ENCODE measurements at places on chromosomes 6 and 20.

- no peak for DNase-seq
Measured at GRCh38 chr6:15363523-15364400, 117.9 kb downstream of the JARID2 start.

GRCh38 chr6:134363323-134364039 is 45.6 kb upstream of the SGK1 start:
- DNase-seq, result no peak

DNA sequence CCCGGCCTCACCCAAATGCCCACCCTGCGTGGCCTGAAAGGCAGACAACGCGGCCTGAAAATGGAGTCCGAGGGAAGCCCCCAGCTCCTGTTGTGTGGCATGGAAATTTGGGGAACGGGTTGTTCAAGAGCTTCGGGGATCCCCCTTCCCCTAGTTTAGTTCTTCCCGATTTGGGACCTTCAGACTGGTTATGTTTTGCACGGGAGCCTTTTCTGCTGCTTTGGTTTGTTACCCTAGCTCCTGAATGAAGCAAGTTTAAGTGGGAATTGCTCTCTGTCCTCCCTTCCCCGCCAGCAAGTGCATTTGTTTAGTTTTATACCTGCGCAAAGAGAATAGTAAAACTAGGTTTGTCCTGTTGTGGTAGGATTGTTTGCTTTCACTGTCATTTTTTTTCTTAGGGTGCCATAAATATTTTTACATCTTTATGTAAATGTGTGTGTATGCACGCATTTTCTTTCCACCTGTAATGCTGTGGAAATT is 604 bp downstream of the SH3BGRL2 start:
- DNase-seq, result no peak

DNA sequence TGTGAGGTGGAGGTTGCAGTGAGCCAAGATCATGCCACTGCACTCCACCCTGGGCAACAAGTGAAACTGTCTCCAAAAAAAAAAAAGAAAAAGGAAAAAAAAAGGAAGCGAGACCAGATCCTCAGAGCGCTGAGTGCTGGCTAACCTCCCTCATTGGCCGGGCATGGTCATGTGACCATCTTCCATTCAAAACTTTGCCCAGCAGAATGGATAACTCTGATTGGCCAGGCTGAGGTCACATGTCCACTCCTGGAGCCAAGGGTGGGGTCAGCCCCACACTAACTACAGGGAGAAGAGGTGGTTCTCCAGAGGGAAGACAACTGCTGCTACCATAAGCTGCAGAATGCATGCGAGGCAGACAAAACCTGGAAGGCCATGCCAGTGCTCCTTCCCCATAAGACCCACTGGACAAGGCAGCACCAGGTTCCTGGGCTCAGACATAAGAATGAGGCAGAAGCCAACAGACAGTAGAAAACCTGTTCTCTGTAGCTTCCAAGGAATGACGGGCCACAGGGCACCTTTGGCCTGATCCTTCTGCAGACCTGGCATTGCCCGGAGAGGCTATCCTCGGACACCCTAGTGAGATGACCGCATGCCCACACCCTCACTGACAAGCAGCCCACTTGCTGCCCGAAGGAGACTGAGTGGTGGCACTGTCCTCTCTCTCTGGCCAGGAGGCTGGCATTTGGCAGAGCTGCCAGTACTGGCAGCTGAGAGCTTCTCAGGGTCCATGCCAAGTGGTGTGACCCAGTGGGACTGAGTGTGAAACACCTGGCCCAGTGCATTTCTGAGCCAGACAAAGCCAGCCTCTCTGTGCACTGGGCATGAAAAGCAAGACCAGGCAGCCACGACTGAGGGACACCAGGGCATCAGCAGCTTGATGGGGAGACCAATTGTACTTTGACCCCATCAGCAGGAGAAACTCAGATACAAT is 311.9 kb upstream of the SULF2 start:
- DNase-seq, result no peak

DNA sequence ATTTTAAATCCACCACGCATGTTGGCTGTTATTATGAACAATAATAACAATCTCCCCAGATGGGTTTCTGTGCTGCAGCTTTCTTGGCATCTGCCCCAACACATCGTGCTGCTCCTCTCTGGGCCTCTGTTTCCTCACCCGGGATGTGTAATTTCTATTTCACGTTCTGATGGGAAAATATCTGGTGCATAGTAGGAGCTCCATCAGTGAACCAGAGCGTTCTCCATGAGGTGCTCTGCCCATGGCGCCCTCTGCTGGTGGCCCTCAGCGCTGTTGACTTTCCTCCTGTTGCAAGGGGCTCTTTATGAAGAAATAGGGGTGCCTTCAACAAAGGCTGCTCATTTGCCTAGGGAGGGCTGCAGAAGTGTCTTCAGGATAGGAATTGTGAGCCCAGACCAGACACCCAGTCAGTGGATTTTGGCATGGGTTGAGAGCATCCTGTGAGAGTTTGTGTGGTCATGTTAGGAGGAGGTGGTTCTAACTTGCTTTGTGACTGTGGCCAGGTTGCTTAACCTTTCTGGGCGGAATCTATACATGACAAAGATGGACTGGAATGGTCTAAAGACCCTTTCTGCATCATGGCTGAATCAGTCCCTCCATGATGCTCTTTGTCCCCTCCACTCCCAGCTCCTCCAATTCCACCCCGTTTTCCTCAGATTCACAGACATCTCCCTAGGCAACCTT is 8.1 kb downstream of the SCRT2 start:
- DNase-seq, result no peak

DNA sequence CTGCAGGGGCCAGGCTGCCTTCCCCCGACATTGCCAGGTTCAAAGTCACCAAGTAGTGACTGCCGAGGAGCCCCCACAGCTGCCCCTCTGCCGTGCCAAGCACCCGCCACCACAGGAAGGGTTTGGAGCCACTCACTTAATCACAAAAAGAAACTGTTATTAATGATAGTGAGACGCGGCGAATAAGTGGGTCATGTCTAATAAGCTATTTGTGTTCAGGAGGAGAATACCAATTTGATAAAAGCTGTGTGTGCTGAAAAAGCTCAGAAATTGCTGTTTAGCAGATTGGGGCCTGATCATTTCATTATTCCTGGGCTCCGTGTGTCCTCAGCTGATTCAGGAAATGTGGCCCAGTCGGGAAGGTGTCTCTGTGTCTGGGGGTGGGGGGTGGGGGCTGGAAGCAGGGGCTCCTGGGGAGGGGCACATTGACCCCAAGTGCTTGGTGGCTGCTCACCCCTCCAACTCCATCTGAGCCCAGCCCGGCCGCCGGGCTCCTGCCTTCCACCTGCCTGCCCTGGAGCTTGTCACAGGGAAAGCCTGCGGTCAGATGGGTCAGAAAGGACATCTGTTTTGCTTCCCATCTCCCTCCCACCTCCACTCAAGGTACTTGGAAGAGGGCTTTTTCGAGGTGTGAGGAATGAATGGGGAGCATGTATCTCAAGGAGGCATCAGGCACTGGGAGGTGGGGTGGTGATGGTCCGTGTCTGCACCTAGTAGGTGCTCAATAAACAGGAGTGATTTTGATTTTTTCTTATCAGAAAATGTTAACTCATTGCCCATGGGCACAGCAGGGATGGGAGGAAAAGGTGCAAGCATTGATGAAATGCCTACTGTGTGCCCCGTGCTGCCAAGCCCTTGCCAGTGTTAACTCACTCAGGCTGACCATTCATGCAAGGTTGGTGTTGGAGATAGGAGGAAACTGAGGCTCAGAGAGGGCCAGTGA is 3.0 kb downstream of the VSTM2L start:
- DNase-seq, result no peak

DNA sequence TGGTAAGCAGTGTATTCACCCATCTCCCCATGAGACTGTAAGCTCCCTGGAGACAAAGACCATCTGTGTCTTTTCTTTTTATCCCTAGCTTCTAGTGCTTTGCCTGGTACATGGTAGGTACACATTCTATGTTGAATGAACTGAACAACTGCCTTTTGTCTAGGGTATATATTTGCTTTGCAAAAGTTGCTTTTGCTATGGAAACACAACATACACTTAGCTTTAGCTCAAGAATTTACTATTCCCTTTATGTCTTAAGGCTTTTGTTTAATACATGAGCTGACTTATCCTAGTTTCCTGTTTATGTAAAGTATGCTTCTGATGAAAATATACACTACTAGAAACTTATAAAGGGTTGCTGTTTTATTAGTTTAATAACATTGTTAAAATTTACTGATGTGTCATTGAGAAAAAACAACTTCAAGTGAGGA is 198.2 kb downstream of the PRL start:
- DNase-seq, result no peak

DNA sequence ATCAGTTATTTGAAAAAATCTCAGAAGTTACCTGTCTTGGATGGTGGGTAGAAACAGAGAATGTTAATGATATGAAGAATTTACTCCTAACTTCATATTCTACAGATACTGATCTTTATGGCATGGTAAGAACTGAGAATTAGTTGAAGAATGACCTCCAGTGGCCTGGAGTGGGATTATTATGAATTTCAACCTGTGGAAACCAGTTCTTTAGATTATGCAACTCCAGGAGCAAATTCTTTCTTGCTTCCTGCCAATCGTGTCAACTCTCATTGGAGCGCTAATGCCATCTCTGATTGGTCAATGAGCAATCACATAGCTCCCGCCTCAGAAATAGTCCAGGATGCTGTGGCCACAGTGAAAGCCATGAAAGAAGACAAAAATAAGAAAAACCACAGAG is 40.6 kb downstream of the LYRM2 start:
- no peak for DNase-seq

- DNase-seq, result no peak
Measured at GRCh38 chr6:91540902-91541301, 954.0 kb upstream of the MAP3K7 start.

DNA sequence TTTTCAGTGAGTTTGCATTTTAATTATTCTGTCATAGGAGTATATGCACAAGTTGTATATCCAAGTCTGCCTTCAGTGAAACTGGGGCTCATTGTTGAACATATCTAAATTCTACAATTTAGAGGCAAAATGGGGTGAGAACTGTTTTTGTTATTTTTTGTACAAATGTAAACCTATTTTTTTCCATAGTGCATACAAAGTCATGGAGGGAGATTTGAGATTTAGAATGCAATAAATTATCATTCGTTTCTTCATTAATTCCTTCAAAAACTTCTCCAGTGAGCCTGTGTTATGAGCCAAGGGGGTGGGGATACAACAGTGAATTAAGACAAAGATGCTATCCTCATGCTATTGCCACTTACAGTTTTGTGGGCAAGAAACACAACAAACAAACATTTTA is 29.8 kb upstream of the RHAG start:
- DNase-seq, result no peak

DNA sequence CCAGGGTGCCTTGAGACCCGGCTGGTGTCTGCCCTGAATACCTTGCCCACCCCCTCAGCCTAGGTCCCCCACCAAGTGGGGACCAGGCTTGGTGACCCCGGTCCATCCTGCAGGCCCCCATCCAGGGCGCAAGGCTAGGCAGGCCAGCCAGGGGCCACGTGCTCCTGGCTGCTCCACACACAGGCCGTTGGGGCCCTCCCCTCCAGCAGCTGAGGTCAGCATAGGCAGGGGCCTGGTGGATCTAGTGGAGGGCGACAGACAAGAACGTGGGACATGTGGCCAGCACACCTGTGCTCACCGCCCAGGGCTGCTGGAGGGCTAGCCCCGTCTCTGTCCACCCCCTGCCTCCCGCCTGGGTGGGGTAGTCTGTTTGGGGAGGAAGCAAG is 7.5 kb upstream of the HRH3 start:
- no peak for DNase-seq

All from AG09319 (cell line).